ENCODE measurements at places on chromosomes 13 and 19.

DNA sequence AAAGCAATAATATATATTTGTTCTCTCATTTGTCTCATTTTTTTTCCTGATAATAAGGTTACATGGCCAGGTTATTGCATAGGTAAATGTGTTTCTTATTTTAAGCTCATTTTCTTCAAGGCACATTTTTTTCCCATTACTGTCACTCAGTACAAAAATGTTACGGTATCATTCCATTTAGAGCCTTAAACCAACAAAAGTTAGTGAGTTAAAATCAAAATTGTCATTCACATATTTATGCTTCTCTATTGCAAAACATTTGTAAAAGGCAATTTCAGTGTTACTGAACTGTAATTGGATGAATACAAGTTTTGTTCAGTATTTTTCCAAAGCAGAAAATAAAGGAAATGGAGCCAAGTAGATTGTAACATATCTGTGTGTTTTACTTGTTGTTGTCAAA lies 117.6 kb upstream of the MAB21L1 start:
- DNase-seq = no peak

- no peak for DNase-seq
Observed at GRCh38 chr13:24683351-24683750, 3.1 kb downstream of the ATP12A start.

DNA sequence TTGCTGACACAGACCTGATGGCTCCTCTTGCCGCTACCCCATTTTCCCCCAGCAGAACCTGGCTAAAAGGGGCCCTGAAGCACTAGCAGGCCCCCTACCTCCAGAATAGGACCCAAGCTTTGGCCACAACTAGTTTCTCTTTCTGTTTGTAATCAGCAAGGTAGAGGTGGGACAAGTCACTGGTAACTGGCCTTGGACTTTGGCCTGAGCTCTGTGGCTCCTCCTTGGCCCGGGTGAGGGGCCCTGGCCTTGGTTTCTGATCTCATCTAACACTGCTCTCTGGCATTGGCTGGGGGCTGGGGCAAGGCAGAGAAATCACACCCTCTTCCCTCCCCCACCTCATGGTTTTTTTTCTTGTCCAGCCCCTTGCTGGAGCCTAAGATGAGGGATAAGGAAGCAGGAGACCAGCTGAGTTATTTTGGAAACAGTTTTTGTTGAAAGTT lies 2.1 kb downstream of the CALM3 start:
- DNase-seq = no peak

GRCh38 chr19:33805313-33805712 lies 8.6 kb downstream of the KCTD15 start:
- no peak for DNase-seq

GRCh38 chr13:44710576-44710975 lies 134.4 kb upstream of the TSC22D1 start:
- no peak for DNase-seq

GRCh38 chr19:6761053-6761676 lies 6.1 kb downstream of the SH2D3A start:
- no peak for DNase-seq

DNA sequence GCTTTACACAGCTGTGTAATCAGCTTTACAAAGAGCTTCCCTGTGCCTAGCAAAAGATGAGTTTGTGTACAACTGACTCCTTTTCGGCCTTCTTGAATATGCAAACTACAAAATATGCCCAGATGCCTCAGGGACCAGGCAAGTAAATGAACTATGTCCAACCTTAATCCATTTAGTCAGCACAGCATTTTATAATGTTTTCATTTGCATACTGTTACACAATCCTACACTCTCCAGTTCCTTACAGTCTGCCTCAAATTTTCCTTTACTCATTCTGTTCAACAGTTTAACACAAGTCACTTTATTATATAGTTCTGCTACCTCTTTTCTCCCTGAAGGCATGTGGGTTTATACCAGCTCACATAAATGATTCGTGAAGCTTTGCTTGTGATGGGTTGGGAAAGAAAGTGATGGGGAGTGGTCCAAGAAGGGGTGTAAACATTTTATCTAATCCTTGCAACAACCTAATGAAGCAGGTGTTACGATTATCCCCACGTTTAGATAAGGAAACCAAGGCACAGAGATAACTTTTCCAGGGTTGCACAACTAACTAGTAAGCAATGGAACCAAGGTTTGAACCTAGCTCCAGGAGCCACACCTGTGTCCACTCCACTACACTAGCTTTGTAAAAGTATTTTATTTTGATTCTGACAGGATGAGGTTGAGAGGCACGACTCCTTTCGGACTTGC lies 3.3 kb upstream of the USP12 start:
- no peak for DNase-seq

DNA sequence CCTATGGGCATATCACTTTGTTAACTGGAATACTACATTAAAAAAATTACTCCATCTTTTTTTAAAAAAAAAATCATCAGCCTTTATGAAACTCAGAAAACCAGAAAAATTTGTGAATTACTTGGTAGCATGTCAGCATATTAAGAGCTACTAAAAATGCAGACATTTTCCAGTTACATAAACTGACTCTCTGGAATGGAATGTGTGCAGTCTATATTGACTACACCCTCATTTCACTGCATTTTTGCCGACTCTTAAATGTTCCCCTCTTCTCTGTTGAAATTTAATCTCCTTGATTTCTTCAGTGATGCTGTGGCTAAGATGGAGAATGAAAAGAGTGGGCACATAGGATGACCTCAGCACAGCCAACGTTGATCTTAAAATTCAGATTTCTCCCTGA lies 393.8 kb downstream of the ITGBL1 start:
- no peak for DNase-seq

GRCh38 chr13:91372911-91373310 lies 25.4 kb downstream of the MIR17HG start:
- no peak for DNase-seq

DNA sequence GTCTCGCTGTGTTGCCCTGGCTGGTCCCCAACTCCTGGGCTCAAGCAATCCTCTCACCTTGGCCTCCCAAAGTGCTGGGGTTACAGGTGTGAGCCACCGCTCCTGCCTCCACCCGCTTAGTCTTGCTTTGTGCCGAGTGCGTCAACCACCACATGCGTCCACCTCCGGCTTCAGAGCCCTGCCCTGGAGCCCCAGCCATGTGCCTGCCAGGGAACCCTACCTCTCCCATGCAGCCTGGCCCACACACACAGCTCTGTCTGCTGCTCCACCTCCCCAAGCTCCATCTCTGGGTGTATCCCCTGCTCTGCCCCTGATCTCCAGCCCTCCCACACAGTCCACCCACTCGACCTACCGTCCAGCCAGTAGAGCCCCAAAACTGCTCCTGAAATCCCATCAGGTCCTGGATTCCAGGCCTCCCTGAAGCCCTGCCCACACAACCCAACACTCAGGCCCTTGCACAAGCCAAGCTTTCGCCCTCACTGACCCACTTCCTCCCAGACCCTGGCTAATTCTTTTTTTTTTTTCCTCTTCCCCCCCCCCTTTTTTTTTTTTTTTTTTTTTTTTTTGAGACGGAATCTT lies 9.6 kb downstream of the CYP2F1 start:
- no peak for DNase-seq

Measured in lung (tissue), 17 donors.